ENCODE measurements at places on chromosomes 12 and 14.

DNA sequence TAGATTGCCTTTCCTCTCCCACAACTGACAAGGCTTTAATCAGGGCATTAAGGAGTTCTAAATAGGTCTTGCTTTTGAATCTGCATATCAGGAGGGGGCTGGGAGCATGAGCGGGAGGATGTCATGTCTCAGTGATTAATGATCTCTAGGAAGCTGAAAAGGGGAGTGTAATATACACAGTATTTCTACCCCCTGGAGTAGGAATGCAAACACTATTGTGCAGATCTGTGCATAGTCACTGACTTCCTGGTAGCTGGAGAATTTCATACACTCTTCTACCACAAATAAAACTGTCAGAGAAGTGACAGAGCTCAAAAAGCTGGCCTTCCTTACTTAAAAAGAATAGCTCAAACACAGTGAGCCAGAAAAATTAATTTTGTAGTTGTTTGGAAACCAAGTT, 65.8 kb downstream of the RIC8B start:
- no peak for DNase-seq

DNA sequence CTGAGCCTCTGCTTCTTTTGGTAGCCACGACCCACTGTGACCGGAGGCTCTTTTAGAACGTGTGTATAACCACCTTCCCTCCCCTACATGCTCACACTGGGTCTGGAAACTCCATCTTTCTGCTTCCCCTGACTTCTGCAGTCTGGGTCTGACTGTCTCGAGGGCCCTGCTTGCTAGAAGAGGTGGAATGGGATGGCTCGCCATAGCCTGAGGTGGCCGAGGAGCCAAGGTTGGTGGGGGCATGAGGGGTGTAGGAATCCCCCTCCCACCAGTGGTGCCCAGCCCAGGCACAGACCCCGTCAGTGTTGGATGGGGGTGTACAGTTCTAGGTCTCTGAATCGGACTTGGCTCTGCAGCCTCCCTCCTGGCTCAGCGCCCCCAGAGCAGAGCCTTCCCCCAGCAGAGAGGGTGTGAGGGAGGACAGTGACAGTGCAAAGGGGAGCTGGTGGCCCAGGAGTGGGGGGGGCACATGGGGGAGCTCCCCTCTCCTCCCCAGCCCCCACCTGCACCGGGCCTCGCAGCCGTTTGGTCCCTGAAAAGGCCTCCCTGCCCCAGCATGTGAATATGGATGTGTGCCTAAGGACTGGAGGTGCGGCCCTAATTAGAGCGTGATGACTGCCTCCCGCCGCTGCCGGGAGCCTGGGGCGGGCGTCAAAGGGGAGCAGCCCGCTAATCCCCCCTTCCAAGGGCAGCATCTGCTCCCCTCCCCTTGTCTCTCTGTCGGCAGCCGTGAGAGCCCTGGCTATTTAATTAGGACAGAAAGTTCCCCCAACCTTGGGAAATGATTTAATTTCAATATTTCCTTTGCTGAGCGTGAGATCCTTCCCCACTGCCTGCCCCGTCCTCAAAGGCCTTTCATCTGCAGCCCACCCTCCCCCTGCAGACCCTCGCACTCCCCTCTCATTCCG, 196.2 kb upstream of the C14orf180 start:
- DNase-seq, result no peak

GRCh38 chr14:97021001-97021400, 223.8 kb downstream of the VRK1 start:
- no peak for DNase-seq

- no peak for DNase-seq
Observed at GRCh38 chr12:94284859-94285258, 136.5 kb downstream of the PLXNC1 start.

DNA sequence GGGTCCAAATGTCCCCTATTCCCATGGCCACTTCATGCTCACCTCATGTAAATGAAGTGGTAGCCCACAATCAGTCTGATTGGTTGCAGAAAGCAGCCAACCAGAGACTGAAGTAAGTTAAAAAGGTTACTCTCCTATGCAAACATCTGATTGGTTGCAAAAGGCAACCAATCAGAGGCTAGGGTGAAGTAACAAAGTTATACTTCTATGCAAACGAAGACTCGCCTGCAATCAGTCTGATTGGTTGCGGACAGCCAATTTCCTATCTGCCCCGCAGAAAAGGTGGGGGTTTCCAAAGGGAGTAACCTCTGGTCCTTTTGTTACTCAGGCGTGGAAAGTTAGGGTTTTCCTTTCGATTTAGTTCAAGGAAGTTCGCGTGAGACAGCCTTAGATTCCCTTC, 208.1 kb upstream of the NEDD1 start:
- DNase-seq, result no peak

GRCh38 chr12:58657190-58657589, 263.1 kb downstream of the LRIG3 start:
- DNase-seq, result no peak

DNA sequence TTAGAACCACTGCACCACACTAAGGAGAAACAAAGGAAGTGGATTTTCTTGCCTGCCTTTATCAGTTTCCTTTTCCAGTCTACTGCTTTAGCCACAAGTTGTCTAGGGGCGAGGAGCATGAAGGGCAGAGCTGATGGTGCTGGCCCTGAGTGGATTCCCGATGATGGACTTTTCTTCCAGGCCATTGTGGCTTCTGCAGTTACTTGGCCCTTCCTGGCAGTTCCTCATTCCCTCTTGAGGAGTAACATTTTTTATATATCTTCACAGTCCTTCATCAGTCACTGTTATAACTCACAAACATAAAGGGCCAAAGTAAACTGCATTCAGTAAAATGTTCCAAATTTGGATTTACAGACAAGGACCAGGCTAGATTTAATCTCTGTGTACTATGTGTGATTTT, 61.2 kb upstream of the SRSF5 start:
- no peak for DNase-seq

GRCh38 chr12:47360093-47360480, 280.3 kb upstream of the AMIGO2 start:
- no peak for DNase-seq

GRCh38 chr14:56896922-56897321, 86.6 kb upstream of the OTX2 start:
- no peak for DNase-seq

- DNase-seq, result no peak
Observed at GRCh38 chr12:132243596-132244310, 85.6 kb downstream of the GALNT9 start.

Data from C1 segment of cervical spinal cord (tissue), 14 donors.